ENCODE measurements at places on chromosomes 6 and 20.
A peak's percentile ranks its signal among the peaks of the same experiment; 100 is the strongest.

- no peak for DNase-seq
Observed at GRCh38 chr6:159910342-159910741, 19.6 kb downstream of the MAS1 start.

GRCh38 chr6:6619021-6619794 lies 30.7 kb downstream of the LY86 start:
- no peak for DNase-seq

GRCh38 chr6:73873081-73873480 lies 177.1 kb downstream of the CD109 start:
- DNase-seq: no peak

- DNase-seq: no peak
Observed at GRCh38 chr20:13611611-13612125, 27.1 kb downstream of the TASP1 start.

DNA sequence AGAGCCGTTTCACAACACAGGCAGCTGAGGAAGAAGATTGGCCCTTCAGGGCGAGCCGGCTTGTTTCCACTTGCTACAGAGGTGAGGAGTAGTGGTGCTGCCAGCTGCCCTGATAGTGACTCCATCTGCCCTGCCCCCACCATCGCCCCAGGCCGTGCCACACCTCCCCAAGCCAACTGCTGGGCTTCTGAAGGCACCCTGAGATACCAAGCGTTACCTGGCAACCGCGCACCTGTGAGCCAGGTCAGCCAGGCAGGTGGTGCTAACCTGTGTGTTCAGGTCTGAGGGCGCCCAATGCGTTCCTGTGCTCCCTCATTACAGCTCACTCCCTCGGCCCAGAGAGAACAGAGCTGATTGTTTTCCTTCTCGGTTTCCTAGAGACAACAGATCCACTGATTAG lies 299.1 kb upstream of the ID4 start:
- no peak for DNase-seq

- no peak for DNase-seq
Observed at GRCh38 chr6:89602166-89602565, 36.4 kb downstream of the LYRM2 start.

- no peak for DNase-seq
Observed at GRCh38 chr6:145153495-145153894, 581.8 kb downstream of the EPM2A start.

- DNase-seq: no peak
Observed at GRCh38 chr20:8049310-8049709, 29.7 kb upstream of the TMX4 start.

- DNase-seq: no peak
Observed at GRCh38 chr20:61295249-61295648, 43.2 kb downstream of the CDH4 start.

DNA sequence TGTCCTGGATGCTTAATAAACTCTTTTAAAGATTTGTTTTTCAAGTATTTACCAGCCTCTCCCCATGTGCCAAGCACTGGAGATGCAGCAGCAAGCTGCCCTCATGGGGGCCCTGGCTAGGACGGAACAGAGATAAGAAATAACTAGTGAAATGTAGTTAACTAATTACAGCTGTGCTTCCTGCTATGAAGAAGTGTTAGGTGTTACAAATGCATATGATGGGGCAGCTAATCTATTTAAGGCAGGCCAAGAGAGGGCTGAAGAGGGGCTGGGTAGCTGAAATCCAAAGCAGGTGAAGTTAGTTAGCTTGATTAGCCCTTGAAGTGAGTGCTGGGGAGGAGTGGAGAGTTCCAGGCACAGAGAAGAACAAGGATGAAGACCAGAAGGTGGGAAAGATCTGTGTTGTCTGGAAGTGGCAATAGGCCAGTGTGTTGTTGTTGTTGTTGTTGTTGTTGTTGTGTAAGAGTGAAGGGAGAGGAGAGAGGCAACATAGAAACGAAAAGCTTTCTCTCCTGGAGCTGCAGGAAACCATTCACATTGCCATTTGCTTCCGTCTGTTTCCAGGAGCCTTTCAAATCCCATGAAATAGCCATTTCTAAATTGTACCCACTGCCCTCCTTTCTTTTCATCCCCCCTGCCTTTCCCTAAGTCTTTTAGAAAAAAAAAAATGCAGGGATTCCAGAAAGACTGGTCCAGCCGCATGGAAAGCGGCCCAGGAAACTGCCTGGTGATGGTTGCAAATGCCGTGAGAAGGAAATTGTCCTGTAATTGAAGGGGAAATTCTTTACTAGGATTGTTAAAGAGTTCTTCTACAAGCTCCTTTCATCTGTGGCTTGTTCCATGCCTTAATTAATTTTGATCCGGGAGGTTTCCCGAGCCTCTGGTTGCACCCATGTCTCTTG lies 119.6 kb downstream of the TFAP2C start:
- DNase-seq: no peak

GRCh38 chr20:37361336-37361735 lies 15.4 kb downstream of the SRC start:
- DNase-seq: no peak

GRCh38 chr20:49814057-49814694 lies 1.5 kb downstream of the SLC9A8 start:
- no peak for DNase-seq

DNA sequence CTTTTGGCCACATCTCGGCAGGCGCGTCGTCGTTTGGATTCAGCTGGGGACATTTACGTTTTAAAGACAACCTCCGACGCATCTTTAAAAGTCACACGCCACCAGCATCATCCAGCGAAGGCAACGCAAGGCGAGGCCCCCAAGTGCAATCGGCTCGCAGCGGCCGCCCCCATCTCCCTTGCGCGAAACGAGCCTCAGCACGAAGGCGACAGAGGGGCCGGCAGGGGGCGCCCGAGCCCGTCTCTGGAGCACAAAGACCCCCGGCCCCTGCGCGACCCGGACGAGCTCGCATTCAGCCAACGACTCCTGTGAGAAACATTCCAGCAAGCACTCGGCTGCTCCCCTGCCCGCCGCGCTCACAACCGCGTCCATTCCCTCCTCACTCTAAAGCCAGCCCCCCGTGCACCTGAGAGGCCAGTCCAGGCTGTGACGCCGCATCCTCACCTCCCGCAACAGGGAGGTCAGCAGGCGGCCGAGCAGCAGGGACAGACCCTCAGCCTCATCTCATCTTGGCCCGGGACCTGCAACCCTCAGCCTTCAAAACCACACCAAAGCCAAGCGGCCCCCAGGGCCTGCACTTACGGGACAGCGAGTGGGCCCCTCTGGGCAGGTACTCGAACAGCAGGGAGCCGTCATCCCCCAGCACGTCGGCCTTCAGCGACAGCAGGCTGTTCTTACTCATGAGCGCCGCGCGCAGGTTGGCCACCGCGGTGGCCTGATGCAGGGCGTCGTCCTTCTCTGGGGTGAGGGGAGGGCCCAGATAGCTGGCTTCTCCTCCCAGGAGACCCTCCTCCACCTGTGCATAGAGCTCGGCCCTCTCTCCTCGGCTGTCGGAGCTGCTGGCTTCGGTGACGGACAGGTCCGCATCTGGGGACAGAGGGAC lies 35.8 kb downstream of the SLC2A4RG start:
- DNase-seq: no peak

GRCh38 chr6:132446855-132447241 lies 45.6 kb upstream of the MOXD1 start:
- DNase-seq: no peak

- no peak for DNase-seq
Observed at GRCh38 chr6:81997090-81997926, 244.8 kb upstream of the TENT5A start.

DNA sequence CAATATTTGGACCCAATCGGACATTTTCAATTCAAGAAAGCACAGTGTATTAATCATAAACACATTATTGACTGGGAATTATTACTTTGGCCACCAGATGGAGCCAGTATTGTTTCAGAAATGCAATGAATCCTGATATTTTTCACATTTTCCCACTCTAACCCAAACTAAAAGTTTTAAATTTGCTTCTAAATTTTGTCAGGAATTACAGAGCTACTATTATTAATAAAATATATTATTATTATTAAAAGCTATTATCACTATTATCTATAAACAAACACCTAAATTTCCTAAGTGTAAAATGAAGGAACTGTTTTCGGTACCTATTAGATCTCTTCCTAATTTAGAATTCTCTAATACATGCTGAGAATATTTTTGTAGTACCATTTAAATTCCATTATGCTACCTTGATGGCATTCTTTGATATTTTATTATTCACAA lies 245.3 kb downstream of the OGFRL1 start:
- DNase-seq: no peak

- DNase-seq: no peak
Observed at GRCh38 chr20:5513975-5514516, 197.3 kb upstream of the PROKR2 start.

DNA sequence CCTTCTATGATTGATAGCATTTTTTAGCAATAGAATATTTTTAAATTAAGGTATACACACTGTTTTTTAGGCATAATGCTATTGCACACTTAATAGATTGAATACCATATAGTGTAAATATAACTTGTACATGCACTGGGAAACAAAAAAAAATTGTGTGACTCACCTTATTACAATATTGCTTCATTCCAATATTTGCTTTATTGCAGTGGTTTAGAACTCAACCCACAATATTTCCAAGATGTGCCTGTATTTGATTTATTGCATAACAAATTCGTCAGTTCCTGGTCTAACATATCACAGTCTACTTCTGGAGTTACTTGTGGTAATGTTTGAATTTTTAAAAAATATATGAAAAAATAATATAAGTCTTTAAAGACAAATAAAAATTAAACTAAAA lies 41.9 kb upstream of the DEFB112 start:
- DNase-seq: no peak

GRCh38 chr20:50594231-50594590 lies 84.0 kb downstream of the PTPN1 start:
- DNase-seq: no peak

DNA sequence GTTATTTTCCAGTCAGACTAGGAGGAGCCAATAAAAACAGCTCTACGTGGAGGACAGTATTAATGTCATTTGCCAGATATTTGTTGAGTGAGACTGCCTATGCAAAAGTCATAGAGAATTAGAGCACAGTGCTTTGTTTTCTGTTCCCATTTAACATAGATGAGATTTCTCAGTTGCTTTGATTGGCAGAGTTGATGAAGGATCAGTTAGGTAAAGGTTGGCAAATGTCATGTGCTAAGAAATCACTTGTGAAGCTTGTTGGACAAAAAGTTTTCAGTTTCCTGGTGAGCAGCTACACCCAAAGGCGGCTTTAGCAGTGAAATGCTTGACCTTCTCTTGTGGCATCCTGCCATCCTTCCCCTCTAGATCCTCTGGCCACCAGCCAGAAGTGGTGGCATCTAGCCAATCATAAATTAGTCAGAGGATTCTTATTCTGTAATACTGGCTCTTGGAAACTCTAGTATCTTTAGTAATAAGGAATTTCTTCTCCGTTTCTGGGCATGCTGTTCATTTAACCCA lies 37.0 kb downstream of the BCKDHB start:
- peak; percentile 55 for DNase-seq

- no peak for DNase-seq
Observed at GRCh38 chr6:126531840-126532239, 191.9 kb downstream of the CENPW start.

DNA sequence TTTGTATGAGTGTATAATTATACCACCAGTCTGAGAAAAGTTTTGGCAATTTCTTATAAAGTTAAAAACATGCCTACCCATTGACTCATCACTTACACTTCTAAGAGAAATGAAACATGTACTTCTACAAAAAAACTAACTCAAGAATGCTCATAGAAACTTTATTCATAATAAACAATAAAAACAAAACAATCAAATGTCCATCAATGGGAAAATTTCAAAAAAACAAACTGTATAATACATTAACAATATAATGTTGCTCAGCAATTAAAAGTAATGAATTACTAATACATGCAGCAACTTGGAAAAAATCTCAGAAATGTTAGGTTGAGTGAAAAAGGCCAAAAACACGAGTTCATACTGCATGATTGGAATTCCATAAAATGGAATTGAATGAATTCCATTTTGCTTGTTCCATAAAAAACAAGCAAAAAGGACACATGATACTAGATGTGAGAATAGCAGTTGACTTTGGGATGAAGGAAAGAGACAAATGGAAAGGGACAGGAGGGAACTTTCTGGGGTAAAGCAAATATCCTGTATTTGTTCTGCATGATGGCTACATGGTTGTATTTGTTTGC lies 726.6 kb downstream of the RFPL4B start:
- no peak for DNase-seq

DNA sequence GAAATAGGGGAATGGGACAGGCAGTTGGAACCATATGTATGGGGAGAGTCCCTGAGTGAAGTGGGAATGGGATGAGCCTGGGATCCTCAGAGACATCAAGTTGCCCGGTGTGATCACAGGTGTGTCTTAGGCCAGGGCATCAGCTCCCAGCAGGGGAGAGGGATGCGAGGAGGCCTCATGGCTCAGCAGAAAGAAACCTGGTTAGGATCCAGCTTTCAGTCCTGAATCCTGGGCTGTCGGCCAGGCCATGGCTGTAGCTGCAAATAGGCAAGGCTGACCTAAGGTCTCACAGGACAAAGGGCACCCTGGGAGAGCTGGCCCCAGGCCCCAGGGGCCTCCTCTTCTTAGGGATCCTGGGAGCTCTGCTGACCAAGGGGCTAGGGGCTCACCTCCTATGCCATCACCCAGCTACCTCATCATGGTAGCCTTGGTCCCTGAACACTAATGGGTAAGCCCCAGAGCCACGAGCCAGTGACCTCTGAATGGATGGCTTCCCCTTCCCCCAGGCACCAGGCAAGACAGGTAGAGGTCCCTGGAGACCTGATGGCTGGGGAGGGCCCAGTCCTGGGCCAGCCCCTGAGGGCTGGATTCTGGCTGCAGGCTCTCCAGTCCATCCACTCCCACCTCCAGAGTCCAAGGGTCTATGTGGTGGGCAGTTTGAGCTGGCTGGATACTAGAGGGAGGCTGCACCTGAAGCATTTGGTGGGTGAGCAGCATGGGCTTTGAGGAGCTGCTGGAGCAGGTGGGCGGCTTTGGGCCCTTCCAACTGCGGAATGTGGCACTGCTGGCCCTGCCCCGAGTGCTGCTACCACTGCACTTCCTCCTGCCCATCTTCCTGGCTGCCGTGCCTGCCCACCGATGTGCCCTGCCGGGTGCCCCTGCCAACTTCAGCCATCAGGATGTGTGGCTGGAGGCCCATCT lies at the start of gene SLC22A7:
Gene SLC22A7 (plus strand): TSS at position 617 of the 921 bp plus-strand sequence. CDS start 99 bp downstream, at position 716.
- no peak for DNase-seq

DNA sequence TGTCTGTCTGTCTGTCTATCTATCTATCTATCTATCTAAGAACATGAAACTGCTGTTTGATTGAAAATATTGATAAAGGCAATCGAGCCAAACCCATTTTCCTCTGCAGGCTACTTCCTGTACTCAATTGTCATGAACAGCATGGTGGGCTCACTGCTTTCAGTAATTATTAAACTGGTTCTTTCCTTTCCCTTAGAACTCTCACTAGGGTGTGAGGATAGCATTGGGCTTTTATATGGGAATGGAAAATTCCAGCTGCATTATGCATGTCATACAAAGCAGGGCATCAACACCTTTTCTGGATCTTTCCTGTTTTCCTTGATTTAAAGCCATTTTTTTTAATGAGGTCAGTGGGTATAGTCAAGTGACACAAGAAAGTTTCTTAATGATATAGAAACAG lies 161.0 kb upstream of the SYNCRIP start:
- DNase-seq: no peak

- no peak for DNase-seq
Observed at GRCh38 chr6:167122827-167123657, at the start of gene CCR6. Gene CCR6 (plus strand): TSS chr6:167123096. CDS start chr6:167136135, 13,039 bp downstream.

GRCh38 chr6:503610-504362 lies 112.2 kb downstream of the IRF4 start:
- DNase-seq: no peak
